Activated CD8-positive, alpha-beta T cell treated with anti-CD3 and anti-CD28 coated beads, Interleukin-2, amount 10 ng/mL, durations not matched to agents 7 days and 5 days (primary cell): ENCODE measurements at places on chromosomes 4 and X.

DNA sequence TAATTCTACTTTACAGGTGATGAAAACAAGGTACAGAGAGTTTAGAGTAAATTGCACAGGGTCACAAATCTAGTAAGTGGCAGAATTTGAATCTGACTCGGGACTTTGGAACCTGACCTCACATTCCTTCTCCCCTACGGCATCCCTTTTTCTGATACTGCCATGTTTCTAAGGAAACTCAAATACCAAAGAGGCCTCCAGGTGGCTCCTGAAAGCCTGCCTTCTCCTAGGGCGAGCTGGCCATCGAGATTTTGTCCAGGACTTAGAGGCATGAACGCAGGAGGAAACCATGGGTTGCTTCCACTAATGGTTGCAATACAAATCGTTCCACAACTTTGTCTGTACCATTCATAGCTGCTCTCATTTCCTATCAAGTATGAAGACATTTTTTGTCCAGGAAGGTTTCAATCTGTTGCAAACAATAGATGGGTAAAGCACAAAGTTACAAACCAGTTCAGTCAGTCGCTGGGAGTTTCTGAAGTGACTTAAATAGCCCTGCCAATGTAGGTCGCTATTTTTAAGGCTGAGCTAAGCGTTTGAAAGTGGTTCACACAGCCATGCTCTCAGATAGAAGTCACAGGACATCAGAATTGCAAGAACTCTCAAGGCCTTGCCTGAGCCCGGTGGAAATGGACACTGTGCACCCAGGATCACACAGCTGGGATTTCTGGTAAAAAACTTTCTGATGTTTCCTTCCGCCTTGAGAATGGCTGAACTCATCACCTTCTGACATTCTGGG is 296.6 kb upstream of the PRPS2 start:
- no peak for DNase-seq

GRCh38 chr4:92812652-92813051 is 508.9 kb downstream of the GRID2 start:
- DNase-seq: no peak

GRCh38 chrX:153474718-153475117 is 4.3 kb upstream of the HAUS7 start:
- peak; percentile 26 for DNase-seq

DNA sequence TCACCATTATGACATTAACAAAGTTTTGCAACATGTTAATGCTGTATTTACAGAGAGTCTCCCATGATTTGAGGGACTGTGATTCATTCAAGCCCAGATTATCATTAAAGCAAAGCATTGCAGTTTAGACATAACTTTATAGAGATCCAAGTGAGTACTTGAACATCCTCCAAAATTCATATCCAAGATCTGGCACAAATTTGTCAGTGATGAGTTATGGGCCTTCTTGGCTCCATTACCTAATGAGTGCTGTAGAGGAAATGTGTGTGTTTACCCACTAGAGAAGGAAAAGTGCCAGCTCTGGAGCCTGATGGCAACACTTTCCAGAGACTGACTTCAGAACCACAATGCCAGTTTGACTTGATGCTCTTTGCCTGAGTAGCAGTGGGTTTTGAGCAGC is 432.3 kb downstream of the GALNTL6 start:
- DNase-seq: no peak

- DNase-seq: no peak
These were observed 189.8 kb downstream of the PPP3CA start for GRCh38 chr4:101157415-101158133.

GRCh38 chr4:129337228-129337620 is 241.3 kb downstream of the C4orf33 start:
- no peak for DNase-seq

DNA sequence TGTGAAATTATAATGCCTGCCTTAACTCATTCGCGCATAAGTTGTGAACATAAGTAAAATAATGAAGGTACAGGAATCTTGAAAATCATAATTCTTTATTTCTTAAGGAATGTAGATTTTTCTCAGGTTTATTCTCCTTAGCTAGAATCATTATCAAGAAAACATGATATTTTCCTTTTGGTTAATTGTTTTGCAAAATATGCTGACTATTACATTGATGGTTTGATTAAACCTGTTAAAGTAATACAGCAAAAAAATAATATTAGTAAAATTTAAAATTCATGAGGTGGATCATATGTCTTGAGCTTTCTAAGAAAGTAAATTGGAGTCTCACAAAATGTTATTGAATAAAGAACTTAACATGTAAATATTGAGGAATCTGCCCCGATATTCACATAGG is 178.7 kb upstream of the TRAM1L1 start:
- no peak for DNase-seq

DNA sequence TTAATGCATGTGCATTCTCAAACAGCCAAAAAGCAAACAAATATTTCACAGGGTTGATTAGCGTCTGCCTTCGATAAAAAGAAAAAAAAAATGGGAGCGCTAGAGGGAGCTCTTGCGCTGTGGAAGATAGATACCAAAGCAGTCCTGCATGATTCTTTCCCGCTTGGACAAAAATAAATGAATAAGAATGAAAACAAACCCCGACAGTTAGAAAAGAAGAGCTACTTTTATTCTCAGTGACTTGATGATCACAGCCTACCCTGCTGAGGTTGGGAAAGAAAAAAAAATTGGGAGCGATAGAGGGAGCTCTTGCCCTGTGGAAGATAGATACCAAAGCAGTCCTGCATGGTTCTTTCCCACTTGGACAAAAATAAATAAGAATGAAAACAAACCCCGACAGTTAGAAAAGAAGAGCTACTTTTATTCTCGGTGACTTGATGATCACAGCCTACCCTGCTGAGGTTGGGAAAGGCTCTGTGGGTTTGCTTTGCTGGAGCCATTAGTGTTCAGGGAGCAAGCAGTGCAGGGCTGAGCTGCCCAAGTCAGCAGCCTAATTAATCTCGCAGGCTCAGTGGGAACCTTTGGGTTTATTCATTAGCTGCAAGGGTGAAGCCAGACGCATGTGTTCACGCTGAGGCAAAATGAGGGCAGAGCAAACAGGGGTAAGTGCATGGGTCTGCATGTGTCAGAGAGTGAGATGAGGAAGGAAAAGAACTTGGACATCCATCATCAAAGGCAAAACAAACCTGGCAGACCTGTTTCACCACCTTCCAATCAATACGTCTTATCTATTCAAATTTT is 249.3 kb upstream of the PRKX start:
- DNase-seq: no peak

GRCh38 chrX:124242131-124242530 is 90.3 kb upstream of the TEX13D start:
- no peak for DNase-seq

DNA sequence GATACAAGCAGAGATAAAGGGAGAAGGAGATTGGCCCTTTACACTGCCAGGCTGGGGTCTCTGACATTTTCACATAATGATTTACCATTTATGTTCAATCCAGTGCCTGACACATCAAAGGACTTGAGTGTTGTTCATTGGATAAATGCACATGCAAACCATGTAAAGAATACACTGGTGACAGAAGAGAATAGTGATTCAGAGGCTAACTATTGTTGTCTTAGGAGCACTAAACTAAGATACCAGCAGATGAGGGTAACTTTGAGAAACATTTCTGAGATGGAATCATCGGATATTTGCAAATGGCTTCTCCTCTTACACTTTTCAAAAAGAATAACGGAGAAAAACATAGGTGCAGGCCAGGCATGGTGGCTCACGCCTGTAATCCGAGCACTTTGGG is 67.3 kb upstream of the HHIP start:
- DNase-seq: no peak

DNA sequence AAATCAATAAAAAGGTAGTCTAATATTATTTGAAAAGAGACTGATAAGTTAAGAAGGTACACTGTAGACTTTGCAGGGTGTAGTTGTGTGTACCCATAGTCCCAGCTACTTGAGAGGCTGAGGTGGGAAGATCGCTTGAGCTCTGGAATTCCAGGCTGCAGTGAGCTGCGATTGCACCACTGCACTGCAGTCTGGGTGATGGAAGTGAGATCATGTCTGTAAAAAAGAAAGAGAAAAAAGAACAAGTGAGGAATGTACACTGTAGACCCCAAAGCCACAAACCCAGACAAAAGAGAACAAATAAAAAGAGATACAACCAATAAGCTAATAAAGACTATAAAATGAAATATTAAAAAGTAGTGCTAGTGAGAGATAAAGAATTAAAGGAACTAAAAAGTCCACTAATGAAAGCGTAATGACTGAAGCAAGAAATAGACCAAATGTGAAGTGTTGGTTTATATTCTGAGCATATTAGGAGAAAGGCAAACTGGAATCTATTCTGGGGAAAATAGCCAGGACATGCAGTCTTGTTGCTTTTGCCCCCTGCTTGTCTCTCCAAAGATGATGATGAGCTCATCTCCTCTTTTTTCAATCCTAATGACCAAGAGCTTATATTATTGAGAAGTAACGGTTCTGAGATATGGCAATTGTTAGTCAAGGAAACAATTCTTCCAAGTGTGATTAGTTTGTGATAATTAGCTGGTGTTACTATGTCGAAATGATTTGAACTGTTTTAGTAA is 19.1 kb downstream of the GSX2 start:
- no peak for DNase-seq

- DNase-seq: no peak
These were observed 3.9 kb downstream of the MAMLD1 start for GRCh38 chrX:150366951-150367545.

- DNase-seq: peak; percentile 49
These were observed 36.8 kb downstream of the RTL5 start for GRCh38 chrX:72094894-72095293.

DNA sequence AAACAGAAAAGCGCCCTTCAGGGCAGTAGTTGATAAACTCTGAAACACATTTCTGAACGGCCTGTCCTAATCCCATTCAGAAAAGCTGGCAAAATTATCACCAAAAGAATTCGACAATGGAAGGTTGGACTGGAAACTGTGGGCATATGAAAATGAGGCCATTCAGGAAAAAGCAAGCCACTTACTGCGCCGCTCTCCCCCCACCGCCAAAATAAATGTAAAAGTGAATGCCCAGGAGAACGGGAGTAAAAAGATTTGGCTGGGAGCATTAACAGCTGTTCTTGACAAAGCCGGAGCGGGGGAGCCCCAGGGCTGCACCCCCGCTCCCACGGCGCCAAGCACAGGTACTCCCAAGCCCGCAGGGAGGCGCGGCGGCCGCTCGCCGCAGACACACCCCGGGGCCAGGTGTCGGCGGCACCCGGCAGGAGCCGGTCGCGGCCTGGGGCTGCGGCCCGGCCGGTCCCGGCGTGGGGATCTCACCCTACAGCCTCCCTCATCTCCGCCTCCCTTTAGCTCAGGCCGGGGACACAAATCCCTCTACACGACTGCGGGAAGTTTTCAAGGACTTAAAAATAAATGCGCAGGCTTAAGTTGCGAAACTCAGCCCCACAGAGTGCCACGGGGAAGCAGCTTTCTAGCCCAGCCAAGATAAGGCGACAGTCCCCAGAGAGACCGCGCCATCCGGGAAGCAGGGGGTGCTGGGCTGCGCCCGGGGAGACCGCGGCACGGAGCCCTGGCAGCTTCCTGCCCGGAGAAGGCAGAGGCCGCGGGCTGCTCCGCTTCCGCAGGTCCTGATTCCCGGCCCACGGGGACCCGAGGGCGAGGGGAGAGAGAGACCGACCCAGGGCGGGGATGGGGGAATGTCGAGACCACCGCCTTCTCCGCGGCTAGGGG is 593 bp downstream of the SH3RF1 start:
- peak; percentile 53 for DNase-seq

DNA sequence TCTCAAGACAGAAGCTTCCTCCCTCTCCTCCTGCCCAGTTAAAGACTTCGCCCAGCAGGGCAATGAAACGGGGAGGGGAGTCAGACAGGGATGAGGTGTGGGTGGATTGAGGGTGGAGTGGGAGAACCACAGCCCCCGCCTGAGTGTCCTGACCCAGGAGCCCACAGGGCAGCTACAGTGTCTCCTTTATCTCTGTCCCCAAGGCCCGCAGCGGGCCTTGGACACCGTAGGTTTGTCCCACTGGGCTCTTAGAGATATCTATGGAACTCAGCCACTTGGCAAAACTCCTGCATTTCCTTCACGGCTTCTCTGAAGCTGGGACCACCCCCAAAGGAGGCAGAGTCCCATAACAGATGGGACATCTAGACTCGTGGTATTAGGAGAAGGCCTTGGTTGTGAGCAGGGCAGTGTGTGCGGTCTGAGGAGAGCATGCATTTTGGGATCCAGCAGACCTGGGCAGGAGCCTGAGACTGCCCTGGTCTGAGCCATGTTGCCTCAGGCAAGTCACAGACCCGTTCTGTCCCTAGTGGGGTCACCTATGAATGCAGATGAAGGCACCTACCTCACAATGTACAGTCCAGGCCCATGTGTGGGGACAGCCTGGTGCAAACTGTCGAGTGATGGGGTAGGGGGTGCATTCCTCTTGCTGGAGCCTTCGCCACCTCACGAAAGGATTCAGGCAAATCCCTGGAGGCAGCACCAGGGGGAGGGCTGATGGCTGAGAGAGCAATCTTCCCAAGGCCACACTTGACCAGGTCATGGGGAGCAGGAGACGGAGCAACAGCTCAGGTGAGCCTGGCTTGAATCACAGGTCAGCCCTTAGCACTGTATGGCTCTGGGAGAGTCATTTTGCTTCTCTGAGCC is 225.7 kb upstream of the PSAPL1 start:
- DNase-seq: no peak

- no peak for DNase-seq
These were observed 81.4 kb downstream of the HTRA3 start for GRCh38 chr4:8350841-8351461.

GRCh38 chr4:120699354-120699753 is 223.2 kb downstream of the PRDM5 start:
- no peak for DNase-seq

DNA sequence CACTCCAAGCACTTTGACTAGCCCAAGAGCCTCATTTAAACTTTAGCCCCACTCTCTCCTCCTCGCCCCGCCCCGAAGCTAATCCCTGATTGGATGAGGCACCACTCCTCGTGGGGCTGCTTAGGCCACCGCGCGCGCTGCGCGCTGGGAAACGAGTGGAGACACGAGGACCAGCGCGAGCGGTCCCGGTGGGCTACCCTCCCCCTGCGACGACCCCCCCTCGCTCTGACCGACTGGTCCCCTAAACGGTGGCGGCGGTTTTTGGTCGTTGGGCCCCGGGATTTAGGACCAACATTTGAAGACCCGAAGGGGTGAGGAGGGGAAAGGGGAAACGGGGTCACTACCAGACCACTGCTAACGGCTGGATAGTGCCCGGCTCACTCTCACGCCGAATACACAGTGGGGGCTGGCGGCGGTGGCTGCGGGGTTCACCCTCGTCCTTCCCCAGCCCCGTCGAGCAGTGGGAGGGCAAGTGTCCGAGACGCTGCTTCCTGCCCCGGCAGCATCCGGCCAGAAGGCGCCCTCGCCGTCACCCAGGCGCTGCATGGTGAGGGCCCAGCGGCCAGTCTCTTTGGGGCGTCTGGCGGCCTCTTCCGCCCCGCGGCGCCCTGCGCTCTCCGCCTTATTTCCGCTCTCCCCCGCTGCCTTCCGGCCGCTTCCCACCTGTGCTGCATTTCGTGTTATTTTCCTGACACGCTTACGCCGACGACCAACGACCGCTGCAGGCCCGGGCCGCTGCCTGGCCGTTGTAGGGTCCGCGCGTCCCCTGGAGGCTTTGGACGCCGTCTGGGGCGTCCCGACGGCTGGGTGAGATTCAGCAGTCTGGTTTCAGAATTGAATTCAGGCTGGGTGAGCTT is at the start of gene RBM46:
Gene RBM46 (plus strand): TSS at position 147 of the 857 bp plus-strand sequence. CDS start 15,481 bp downstream, outside the sequence.
- no peak for DNase-seq

GRCh38 chr4:101954351-101954750 is 163.8 kb downstream of the BANK1 start:
- DNase-seq: no peak

GRCh38 chr4:132572210-132572609 is 576.9 kb upstream of the PCDH10 start:
- no peak for DNase-seq

- DNase-seq: no peak
These were observed 7.4 kb downstream of the BDH2 start for GRCh38 chr4:103092245-103092644.

GRCh38 chrX:132584936-132585335 is 96.1 kb upstream of the MBNL3 start:
- no peak for DNase-seq
